ENCODE measurements at places on chromosomes 7 and 10.

DNA sequence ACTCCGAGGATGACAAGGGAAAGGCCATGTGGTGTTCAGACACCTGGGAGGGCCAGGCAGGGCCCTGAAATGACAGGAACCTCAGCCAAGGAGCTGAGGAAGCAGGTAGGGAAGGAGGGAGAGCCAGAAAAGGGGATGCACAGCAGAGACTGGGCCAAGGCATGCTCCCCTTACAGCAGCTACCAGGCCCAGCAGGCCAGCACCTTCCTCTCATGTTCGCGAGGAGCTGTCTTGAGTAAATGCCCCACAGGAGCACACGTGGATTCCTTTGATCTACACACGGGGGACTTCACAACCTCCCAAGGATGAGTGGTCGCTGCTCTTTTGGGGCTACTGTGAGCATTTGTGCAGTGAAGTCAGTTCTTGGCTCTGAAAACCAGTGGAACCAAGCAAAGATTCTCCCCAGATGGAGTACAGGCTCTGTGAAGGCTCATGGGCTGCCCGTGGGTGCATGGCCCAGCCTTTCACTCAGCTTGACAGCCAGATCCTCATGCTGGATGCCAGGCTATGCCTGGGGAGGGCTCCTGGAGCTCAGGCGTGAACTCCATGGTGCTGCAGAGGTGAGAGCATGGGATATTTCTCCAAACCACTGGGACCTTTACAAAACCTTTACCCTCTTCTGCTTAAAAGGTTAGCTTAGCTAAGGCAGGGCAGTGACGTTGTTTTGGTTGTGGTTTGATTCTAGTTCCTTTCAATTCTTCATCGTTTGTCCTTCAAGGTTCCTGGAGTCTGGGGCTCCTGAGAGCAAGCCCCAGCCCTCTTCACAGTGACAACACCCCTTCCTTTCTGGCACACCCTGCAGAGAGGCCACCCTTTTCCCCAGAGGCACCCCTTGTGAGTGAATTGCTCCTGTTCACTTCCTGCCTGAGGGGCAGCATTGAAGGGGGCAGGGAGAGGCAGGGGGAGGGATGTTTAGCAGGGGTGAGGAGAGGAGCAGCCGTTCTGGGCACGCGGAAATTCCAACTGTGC, 74.2 kb upstream of the ZPBP start:
- DNase-seq, result no peak

DNA sequence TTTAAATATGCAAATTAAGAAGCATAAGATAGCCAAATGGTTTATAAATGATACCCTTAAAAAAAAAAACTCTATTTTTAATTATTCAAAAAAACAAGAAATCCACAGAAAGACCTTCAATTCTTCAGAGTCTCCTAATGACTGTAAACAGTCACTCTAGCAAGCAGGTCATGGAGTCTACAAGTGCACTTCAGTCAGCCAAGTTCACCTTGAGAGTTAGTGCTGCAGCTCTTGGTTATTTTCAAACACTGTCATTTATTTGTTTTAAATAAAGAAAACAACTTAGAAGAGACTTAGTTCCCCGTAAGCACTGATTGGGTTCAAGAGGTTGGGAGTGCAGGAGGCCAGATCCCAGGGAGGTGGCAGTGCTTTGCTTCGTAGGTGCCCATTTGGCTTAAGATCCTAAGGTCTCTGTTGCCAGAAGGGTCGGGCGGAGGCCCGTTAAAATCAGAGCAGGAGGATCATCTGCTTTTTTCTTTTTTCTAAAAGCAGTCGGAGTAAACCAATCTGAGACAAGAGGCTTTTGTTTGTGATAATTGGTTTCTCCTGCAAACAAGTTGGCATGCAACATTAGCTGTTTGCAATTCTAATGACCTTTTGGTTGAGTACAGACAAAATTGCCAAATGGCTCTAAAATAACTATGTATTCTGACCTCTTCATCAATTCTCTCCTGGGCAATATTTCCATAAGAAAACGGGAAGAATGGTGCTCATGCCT, 86.4 kb upstream of the ELMO1 start:
- DNase-seq, result no peak

DNA sequence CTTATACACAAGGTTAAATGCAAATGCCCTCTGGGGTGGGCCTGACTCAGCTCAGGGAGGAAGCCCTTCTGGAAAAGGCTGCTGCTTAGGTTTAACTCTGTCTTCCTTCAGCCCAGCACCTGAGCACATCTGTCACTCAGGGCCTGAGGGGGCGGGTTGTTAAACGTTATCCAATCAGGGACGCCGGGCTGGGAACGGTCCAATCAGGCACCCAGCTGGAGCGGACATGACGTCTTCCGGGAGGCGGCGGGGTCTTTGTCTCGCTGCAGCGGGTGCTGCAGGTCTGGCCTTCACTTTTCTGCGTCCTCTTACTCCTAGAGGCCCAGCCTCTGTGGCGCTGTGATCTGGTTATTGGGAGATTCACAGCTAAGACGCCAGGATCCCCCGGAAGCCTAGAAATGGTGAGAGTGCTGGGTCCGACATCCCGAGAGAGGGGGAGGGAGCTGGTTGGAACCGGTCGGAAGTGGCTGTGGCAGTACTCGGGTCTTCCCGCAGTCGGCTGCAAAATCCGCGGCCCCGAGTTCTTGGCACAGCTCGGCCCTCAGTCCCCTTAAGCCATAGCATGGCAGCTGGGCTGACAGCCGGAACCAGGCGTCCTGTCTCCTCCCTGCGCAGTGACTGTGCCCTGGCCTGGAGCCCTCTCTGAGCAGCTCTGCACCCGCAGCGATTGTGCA, at the start of gene ZNF138:
Gene ZNF138 (plus strand): TSS at position 258 of the 674 bp plus-strand sequence. CDS start 141 bp downstream, at position 399.
- DNase-seq, result peak; percentile 92

- peak; percentile 45 for DNase-seq
Measured at GRCh38 chr10:26556748-26557640, 118.9 kb downstream of the APBB1IP start.

DNA sequence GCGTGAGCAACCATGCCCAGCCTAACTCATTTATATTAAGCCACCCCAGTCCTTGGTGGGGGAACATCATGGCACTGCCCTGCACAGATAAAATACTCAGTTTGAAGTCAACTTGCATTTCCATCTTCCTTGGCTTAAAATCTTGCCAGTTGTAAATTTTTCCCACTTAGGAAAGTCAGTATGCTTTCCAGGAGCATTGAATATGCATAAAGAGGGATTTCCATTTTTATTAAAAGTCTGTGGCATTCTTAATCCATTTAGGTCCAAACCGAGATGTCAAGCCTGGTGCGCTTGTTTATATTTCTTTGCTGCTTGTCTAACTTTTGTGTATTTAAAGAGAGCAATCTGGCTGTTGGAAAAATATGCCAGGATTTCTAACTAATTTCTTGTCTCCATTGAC, 26.1 kb downstream of the MAP3K8 start:
- DNase-seq, result no peak

- DNase-seq, result no peak
Measured at GRCh38 chr10:11478807-11479206, 132.6 kb downstream of the USP6NL start.

DNA sequence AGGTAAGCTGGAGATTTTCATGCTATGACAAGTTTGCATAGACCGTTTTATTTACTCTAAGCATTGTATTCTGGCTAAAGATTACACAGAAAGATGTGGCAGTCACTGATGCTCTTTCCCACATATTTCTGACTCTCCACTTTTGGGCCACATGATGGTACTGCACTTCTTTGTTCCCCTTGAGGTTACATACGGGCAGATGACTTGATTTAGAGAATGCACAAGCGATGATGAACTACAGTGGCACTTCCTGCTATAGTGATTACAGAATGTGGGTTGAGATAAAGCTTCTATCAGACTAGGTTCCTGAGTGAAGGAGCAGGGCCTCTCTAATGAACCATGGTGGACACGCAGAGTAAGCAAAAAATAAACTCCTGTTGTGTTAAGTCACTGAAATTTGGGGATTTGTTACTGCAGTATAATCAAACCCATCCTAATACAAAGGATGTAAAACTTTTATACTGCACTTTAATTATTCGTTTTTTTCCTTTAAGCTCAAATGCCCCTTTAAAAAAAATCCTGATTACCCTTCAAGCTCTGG, 177.9 kb downstream of the TAX1BP1 start:
- DNase-seq, result peak; percentile 16

GRCh38 chr7:91007371-91007770, 256.9 kb upstream of the FZD1 start:
- no peak for DNase-seq

DNA sequence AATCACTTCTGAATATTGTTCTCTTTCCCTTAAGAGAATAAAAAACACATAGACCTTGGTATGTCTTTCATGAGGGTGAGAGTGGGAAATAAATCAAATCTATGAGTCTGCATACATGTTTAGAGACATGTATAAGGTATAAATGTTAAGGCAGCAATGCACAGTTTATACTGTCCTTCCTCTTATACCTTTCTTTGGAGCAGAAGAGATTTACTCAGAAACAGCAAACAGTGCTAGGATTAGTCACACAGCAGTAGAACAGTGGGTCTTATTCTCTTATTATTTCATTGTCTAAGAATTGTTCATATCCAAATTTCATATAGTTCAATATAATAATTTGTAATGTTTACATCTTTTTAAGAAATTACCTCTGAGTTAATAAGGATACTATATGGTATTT, 126.7 kb upstream of the TMEM196 start:
- no peak for DNase-seq

- no peak for DNase-seq
Measured at GRCh38 chr10:25701652-25702051, 232.4 kb upstream of the MYO3A start.

GRCh38 chr7:123681561-123681960, 25.9 kb downstream of the LMOD2 start:
- DNase-seq, result no peak

- no peak for DNase-seq
Measured at GRCh38 chr10:44118500-44118899, 266.4 kb downstream of the CXCL12 start.

DNA sequence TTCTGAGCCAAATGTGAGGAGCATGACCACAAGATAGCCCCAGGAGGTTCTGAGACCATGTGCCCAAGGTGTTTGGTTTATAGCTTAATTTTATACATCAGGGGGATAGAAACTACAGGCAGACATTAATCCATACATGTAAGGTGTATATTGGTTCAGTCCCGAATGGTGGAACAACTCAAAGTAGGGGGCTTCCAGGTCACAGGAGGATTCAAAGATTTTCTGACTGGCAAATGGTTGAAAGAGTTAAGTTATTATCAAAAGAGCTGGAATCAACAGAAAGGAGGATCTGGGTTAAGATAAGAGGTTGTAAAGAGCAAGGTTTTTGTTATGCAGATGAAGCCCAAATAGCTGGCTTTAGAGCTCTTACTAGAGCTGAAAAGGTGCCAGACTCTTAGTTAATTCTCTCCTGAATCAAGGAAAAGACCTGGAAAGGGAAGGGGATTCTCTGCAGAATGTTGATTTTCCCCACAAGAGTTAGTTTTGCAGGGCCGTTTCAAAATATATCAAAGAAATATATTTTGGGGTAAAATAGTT, 640.0 kb downstream of the IPMK start:
- no peak for DNase-seq

DNA sequence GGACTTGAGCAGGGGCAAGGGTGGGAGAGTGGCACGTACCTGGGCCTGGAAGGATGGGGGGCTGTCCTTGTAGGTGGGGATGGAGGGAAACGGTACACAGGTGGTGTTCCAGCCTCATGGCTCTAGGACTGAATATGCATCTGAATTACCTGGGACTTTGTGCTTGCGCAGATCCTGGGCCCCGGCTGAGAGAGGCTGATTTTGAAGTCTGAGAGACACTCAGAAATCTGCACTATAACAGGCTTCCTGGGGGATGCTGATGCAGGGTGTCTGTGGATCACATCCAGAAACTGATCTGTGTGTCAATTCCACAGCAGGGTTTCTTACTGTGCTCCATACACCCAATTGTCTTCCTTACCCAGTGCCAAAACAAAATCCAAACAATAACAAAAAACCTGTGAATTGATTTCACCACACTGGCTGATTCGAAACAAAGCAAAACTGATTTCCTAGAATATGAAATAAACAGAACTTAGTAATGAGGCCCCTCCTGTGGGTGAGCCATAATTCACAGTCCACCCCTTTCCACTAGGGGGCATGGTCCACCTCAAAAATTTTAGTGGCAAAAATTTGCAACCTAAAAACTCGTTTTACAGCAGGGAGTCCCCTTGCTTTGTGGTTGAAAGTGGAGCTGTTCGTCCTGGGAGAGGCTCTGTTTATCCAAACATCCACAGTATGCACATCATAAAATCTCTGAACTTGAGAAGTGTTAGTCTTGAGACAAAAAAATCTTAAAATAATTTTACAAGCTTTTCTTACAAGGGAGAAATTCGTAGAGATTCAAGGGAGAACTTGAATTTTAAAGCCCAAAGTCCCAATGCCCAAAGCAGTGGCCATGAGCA, 32.0 kb upstream of the PLEKHA1 start:
- DNase-seq, result peak; percentile 63

DNA sequence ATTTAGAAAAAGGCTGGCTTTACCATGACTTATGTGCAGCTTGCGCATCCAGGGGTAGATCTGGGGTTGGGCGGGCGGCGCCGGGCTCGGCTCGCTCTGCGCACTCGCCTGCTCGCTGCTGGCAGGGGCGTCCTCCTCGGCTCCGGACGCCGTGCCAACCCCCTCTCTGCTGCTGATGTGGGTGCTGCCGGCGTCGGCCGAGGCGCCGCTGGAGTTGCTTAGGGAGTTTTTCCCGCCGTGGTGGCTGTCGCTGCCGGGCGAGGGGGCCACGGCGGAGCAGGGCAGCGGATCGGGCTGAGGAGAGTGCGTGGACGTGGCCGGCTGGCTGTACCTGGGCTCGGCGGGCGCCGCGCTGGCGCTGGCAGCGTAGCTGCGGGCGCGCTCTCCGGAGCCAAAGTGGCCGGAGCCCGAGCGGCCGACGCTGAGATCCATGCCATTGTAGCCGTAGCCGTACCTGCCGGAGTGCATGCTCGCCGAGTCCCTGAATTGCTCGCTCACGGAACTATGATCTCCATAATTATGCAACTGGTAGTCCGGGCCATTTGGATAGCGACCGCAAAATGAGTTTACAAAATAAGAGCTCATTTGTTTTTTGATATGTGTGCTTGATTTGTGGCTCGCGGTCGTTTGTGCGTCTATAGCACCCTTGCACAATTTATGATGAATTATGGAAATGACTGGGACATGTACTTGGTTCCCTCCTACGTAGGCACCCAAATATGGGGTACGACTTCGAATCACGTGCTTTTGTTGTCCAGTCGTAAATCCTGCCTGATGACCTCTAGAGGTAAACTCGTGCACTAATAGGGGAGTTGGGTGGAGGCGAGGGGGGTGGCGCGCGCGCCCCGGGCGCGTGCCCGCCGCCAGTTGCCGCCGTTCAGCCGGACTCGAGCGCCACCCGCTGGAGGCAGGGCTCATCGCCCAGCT, at the start of gene HOXA5:
Gene HOXA5 (minus strand): TSS at position 659 of the 927 bp plus-strand sequence. CDS start 74 bp downstream, at position 585.
- DNase-seq, result peak; percentile 68

GRCh38 chr7:117630501-117630900, 150.7 kb downstream of the CFTR start:
- no peak for DNase-seq

- peak; percentile 24 for DNase-seq
Measured at GRCh38 chr7:10973942-10974911, 555 bp downstream of the PHF14 start.

All from inflammatory macrophage (primary cell).